ENCODE measurements at places on chromosomes 7 and 10.

- no peak for DNase-seq
Observed at GRCh38 chr10:128043259-128044045, 82.8 kb downstream of the MKI67 start.

DNA sequence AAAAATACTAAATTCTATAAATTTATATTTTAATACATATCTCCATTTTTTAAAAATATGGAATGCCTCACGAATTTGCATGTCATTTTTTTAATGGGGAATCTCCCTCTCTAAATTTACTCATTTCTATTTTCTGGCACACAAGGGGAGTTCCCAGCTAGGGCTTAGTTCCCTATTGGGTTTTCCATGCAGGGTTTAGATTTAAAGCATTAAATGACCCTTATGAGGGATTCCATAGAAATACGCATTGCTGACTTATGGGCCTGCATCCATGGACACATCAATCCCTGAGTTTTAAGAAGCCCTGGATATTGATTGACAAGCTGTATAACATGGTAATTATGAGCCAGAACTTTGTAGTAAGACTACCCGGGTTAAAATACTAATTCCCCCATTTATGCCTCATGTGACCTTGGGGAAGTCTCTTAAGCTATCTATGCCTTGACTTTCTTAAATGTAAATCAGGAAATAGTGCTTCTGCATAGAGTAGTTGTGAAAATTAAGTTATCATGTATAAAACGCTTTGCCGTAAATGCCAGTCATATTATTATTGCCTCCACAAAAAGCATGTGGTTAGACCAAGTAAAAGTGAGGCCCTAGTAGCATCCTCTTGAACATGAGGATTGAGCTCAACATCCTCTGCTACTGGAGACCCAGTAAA lies 78.8 kb upstream of the ANKRD1 start:
- DNase-seq, result no peak

- no peak for DNase-seq
Observed at GRCh38 chr7:99606531-99606930, 8.5 kb downstream of the TMEM225B start.

- no peak for DNase-seq
Observed at GRCh38 chr7:151904270-151904669, 27.4 kb upstream of the PRKAG2 start.

DNA sequence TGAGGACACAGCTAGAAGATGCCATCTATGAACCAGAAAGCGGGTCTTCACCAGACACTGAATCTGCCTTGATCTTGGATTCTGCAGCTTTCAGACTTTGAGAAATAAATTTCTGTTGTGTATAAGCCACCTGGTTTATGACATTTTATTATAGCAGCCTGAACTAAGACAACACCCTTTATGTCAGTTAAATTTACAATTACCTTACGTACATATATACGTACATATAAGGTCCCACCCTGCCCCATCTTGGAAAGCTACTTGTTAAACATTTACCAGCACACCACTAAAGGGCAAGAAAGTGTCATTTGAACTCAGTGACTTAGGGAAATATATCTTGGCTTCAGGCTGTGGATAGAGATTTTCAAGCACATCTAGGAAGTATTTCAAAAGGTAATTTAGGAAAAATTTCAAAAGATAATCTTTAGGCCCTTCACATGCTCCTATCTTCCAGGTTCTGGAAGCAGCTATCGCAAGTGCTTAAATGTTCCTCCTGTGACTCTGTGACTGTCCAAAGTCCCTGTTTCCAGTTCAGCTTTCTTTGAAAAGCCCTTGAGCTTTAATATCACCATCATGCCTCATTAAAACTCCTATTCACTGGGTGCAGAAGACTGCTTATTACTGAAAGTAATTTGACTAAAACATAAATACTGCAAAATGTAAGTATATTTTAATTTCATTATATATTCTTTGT lies 9.6 kb upstream of the SRI start:
- no peak for DNase-seq

GRCh38 chr10:131746785-131747184 lies 154.0 kb upstream of the PPP2R2D start:
- no peak for DNase-seq

DNA sequence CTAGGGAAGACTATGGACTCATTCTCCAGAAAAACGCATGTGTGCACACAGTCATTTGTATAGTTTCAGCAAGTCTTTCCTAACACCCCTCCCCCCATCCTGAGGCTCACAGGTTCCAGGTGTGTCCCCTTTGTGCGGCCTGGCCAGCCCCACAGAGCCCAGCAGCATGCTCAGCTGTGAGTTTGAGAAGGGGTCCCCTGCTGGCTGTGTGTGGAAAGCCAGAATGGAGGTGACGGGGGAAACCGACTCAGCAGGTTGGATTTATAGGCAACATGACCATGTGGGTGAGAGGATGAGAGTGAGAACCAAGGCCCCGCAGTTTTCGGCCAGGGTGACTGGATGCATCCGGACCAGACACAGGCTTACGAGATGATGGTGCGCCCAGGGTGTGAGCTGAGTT lies 9.9 kb downstream of the PTPRE start:
- no peak for DNase-seq

- no peak for DNase-seq
Observed at GRCh38 chr7:17771901-17772408, 168.3 kb downstream of the SNX13 start.

DNA sequence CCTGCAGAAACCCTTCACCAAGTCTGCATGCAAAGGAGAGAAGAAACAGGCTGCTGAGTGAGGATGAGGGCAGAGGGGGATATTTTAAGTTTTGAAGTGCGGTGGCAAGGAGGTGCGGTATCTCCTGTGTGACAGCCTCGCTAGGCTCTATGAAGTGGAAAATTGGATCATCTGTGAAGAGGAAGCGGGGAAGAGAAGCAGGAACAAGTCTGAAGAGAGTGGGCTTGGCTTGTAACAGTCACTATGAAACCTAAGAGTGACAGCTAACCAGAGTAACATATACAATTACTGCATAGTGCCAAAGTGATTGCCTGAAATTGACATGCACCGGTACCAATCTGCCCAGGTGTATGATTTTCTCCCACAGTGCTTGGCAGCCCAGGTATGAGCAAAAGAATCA lies 287.5 kb upstream of the KLF14 start:
- DNase-seq, result no peak

GRCh38 chr7:106947244-106947728 lies 82.2 kb downstream of the PIK3CG start:
- DNase-seq, result no peak

- no peak for DNase-seq
Observed at GRCh38 chr7:124351950-124352349, 319.1 kb upstream of the TMEM229A start.

- no peak for DNase-seq
Observed at GRCh38 chr7:74222851-74223710, 13.3 kb downstream of the LAT2 start.

GRCh38 chr7:122425731-122426130 lies 121.2 kb upstream of the FEZF1 start:
- no peak for DNase-seq

- DNase-seq, result no peak
Observed at GRCh38 chr7:33876596-33877274, 28.6 kb upstream of the BMPER start.

GRCh38 chr7:90613088-90613498 lies 17.0 kb downstream of the CDK14 start:
- DNase-seq, result no peak

DNA sequence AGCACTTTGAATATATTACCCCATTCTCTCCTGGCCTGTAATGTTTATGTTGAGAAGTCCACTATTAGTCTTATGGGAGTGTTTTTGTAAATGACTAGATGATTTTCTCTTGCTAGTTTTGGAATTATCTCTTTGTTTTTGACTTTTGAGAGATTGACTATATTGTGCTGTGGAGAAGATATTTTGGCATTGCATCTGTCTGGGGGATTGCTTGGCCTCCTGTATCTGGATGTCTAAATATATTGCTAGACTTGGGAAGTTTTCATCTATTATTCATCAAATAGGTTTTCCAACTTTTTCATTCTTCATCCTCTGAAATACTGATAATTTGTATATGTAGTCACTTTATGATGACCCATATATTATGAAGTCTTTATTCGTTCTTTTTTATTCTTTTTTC lies 277.1 kb upstream of the PCDH15 start:
- DNase-seq, result no peak

GRCh38 chr10:70967591-70968587 lies 79.5 kb upstream of the PCBD1 start:
- DNase-seq, result no peak

DNA sequence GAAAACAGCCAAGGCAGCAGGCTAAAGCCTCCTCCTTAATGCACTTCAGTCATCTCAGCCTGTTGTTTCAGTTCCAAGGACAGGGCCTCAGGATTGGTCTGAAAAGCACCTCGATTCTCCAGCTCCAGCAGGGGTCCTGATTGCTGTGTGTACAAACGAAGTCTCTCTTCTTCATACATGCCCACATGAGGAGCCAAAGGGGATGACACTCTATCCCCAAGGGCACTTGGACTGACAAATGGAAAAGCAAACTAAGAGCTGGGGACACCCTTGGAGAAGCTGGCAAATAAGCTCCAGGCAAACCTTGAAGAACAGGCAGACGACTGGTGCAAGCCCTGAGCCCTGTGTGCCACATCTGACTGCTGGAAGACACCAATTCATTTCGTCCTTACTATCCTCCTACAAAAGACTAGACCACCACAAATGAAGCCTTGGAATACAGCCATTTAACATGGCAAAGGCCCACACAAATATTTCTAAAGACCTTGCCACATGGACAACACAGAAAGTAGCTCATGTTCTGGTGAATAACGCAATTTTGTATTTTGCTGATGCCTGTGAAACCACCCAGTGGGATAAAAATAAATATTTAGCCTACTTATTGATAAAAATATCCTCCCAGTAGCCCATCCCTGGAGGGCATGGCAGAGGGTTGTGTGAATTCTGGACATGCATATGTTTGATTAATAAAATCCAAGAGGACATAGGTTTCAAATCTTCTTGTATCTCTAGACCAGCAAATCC lies 61.9 kb downstream of the PARD3 start:
- no peak for DNase-seq

DNA sequence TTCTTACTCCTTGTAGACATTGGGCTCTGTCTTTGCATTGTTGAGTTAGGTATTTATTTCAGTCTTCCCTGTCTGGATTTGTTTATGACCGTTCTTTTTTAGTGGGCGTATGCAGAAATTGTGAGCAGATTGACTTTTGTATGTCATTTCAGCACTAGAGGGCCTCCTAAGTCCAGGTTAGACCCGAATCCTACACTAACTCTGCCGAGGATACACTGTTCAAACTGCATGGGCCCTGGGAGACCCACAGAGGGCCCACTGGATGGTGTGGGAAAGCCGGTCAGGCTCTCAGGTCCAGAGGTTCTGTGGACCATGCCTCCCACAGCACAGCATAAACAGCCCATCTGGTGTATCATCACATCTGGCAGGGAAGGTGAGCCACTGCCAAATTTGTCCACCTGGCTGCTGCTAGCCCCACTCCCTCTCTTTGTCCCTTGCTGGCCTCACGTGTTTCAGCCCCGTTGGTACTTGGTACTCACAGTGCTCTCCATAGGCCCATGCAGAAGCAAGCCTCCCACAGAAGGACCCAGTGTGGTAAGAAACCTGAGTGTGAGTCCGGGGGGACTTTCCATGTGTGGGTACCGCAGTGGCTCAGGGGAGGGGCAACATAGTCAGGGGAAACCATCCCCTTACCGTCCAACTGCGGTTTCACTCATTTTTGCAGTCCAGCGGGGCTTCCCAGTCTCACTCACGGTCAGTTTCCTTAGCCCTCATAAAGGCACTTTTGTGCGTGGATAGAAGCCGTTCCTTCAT lies 112.8 kb downstream of the APBB1IP start:
- no peak for DNase-seq

DNA sequence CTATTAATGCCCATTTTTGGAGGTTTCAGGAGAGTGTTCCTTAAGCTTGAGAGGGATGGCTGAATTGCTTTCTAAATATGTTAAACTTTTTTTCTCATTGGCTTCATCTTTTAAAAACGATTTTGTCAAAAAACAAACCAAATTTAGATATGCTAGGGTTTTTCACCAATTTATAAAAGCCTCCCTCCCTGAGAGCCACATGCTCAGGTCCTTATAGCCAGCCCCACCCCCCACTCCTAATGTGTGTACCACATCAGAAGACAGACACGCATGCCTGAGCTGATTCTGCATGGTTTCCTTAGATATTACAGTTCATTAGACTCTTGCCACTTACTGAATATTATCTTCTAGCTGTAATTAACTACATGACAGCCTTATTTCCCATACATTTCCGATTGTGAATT lies 2.0 kb downstream of the CUL1 start:
- no peak for DNase-seq

- DNase-seq, result no peak
Observed at GRCh38 chr10:123938890-123939289, 47.3 kb upstream of the CPXM2 start.

DNA sequence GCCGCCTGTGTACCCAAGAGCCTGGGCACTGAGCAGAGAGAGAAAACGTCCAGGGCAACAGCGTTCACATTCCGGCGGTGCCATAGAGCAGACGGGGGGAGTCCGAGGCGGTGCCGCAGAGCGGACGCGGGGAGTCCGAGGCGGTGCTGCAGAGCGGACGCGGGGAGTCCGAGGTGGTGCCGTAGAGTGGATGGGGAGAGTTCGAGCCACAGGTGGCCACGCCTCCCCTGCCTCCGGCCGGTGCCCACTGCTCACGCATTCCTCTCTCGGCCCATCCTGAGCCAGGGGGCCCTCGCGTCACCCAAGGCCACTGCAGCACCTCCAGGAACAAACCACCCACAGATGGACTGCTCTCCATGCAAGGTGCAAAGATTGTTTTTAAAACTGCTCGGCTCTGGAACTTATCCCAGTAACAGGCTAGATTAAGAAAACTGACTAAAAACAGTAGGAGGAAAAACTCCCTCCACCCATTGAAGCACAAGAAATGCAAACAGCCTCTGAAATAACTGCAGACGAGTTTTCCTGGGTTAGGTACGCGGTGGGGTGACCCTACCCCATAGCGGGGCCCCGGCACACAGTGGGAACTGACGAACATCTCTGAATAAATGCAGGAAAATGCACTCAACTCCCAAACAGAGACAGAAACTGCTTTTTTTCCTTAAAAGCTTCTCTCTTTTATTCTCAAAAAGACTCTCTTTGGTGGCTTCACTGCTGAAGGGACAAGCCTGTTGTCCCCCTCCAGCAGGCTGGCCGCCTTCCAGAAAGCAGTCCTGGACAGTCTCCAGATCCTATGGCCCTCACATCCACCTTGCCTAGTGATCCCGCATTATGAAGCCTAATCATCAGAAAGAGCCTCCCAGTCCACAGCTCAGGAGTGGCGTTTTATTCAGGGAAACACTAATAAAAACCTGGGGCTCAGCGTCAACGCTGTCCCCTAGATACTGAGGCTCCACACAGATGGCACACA lies 55.9 kb downstream of the DIP2C start:
- no peak for DNase-seq
